ENCODE measurements at places on chromosomes 13 and 19.
A peak's percentile ranks its signal among the peaks of the same experiment; 100 is the strongest.

- DNase-seq = peak; percentile 66
Measured at GRCh38 chr19:48914181-48914580, 14.1 kb downstream of the NUCB1 start.

DNA sequence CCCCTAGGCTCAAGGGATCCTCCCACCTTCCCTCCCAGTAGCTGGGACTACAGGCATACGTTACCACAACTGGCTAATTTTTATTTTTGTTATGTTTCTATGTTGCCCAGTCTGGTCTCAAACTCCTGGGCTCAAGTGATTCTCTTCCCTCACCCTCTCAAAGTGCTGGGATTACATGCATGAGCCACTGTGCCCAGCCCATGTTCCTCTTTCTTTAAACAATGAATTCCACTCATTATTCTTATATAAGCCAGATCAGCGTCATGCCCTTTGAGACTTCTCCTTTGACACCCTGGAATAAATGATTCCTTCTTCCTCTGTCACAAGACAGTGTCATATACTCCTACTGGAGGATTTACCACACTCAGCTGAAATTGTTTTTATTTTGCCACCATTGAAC is 519.9 kb upstream of the SPRY2 start:
- no peak for DNase-seq

- DNase-seq = no peak
Measured at GRCh38 chr19:21094347-21095025, 12.5 kb downstream of the ZNF714 start.

DNA sequence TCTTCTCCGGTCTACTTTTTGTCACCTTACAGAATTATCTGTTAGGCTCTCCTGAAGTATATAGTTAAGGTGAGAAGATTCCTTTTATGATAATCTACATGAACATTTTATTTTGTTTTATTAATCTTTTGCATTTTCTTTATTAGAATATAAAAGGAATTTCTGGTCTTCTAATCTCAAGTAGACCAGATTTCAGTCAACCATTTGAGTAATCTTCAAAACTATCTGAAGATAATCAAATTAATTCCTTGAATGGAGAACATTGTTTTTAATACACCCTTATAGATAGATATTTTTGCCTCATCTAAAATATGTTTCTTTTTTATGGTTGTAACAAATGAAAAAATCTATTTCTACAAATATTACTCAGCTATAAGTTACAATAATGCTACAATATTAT is 381.7 kb upstream of the PCDH20 start:
- no peak for DNase-seq

DNA sequence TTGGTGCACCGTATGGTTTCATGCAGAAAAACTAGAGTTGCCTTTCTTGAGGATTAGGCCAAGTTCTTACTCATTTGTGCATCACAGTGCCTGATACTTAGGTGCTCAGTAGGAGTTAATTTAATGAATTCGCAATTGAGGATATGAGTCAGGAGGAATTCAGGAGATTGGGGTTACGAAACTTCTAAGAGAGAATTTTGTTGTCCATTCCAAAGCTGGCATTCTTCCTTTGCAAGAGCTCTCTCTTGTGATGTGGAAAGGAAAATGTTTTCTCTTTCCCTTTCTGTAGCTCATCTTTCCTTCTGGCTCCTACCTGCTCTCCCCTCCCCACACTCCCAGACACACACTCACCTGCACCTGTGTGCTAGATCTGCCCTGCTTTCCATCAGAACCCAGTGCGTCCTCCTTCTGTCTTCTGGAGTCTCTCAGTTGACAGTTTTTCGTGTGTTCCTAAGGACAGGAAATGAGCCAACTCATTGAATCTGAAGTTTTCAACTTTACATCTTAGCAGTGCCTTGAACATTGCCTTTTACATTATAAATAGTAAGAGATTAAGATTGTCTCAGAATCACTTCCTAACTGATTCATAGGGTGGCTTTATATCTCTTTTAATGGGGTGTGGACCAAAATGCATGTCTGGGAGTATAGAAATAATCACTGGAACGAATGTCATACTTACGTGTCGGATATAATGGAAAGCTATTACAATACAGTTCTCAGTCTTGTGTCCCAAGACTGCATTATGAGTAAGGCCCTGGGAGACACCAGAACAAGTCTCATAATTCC is 19.7 kb upstream of the ERCC5 start:
- DNase-seq = no peak

DNA sequence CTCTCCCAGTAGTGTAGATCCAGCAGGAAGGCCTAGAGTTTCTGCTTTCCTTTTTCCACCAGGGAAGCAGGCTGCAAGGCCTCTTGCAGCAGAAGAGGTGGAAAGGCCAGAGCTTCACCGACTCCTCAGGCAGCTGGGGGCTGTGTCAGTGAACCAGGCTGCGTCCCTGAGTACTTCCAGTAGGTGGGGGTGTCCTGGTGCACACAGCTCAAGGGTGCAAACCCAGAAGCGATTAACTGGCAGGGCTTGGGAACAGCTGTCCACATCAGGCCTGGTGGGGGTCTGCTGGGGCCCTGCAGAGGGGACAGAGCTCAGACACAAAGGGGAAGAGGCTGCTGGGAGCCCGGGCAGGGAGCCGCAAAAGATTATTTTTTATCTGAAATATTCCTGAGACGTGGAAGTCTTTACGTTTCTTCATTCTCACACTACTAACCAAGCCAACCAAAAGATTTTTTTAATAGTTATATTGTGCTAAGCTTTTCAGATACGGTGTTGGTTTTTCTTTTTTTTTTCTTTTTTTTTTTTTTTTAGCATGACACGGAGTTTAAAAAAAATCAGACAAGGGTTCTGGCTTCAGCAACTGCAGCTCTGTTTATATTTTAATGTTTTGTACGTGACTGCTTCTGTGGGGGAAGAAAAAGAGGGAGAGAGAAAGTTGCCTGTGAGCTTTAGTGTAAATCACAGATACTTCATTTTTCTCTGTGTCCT is 11.0 kb downstream of the TSHZ3 start:
- DNase-seq = peak; percentile 89

- no peak for DNase-seq
Measured at GRCh38 chr13:44389876-44390275, 16.3 kb downstream of the SERP2 start.

Data from ELF-1 (cell line).